ENCODE measurements at places on chromosomes 7 and 10. TPM values are rescaled to one million over a fixed set of nuclear protein-coding genes. Genes with fewer than 3 reads are reported as not detected.

The KAZALD1 gene
- 0.52 TPM for total RNA-seq

DNA sequence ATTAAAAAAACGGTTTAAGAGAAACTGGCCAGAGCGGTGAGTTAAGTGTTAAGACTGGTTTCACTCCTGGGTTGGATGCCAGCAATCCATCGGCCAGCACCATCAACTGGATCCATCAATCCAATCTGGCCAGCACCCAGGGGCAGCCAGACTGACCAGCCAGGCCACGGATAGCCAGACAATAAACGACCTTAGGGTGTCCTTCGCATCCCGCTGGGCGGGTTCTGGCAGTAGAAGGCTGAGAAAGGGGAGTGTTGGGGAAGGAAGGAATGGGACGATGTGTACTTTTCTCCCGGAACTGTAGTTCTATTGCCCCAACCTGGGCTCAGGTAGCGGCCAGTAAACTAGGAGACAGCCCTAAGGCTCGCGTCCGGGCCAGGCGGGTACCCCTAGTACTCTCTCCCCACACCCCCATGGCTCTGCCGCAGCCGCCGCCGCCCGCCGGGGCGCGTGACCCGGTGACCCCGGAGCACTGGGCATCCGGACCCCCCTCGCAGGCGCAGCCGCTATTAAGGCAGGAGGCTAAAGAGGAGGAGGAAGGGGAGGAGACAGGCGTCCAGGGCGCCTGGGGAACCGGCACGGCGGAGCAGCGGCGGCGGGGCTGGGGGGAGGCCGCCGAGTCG, at the start of gene CASD1:
TSS of gene CASD1 (plus strand) at position 546 of the 623 bp plus-strand sequence. CDS start 276 bp downstream, outside the sequence.
- DNase-seq, result peak; percentile 51

The CACNA2D1 gene
- not detected for total RNA-seq

- DNase-seq, result no peak
These were observed 1164.0 kb upstream of the CELF2 start for GRCh38 chr10:9853405-9854355.

The TMEM26 gene
- total RNA-seq, result not detected

The GLUD1 gene
- total RNA-seq, result 166 TPM

The PON3 gene
- not detected for total RNA-seq

- DNase-seq, result no peak
These were observed 50.3 kb downstream of the PALD1 start for GRCh38 chr10:70528741-70529362.

DNA sequence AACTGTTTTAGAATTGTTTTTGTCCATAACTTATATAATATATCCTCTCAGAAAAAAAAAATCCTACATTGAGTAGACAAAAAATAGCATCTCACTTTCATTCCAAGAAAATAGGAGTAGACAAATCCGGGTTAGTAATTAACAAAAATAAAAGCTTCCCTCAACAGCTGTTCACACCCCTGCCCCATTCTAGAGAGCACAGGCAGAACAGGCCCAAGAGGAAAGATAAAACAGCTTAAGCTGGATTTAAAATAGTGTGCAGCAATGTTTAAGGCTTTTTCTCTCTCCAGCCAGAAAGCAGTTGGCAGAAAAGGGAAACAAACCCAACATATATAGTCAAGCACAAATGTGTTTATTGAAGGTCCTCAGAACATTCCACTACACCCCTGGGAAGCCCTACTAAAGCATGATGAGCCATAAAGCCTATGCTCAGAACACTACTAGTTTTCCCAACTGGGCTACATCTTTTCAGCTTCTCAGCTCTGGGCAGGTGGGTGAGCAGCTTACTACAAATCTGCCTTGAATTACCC, 189.9 kb downstream of the MTERF1 start:
- DNase-seq, result no peak

The FKBP6 gene
- not detected for total RNA-seq

- DNase-seq, result no peak
These were observed 4.0 kb downstream of the SKAP2 start for GRCh38 chr7:26860361-26860760.

DNA sequence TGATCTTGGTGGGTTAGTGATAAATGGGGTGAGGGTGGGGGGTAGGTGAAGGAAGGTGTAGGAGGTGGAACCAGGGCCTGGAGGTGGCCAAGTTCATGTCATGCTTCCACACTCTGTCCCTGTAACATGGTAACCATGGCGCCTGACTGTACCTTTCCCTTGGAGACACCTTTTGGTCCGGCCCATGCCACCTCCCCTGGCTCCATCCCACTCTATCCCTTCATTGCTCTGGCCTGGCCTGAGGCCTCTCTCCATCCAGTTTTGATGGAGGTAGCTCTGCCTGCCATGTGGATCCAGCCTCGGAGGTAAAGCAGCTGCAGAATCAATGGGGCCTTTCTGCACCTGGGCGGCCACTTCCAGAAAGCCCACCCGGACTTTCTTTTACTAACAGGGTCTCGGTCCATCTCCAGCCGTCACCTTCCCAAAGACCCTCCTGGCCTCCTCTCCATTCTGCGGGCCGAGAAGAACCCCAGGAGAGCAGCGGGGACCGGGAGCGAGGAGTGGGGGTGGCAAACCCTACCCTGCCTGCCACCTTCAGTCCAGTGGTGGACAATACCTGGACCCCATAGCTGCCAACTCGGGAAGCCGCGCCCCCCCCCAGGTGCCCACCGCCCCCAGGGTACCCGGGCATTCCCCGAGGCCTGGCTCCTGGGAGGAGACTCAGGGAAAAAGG, 504 bp upstream of the TRRAP start:
- no peak for DNase-seq

The LRRN3 gene
- total RNA-seq, result 5.4 TPM

GRCh38 chr7:157460721-157461120, 123.9 kb downstream of the DNAJB6 start:
- no peak for DNase-seq

- no peak for DNase-seq
These were observed 15.5 kb downstream of the TUBGCP2 start for GRCh38 chr10:133292919-133293809.

DNA sequence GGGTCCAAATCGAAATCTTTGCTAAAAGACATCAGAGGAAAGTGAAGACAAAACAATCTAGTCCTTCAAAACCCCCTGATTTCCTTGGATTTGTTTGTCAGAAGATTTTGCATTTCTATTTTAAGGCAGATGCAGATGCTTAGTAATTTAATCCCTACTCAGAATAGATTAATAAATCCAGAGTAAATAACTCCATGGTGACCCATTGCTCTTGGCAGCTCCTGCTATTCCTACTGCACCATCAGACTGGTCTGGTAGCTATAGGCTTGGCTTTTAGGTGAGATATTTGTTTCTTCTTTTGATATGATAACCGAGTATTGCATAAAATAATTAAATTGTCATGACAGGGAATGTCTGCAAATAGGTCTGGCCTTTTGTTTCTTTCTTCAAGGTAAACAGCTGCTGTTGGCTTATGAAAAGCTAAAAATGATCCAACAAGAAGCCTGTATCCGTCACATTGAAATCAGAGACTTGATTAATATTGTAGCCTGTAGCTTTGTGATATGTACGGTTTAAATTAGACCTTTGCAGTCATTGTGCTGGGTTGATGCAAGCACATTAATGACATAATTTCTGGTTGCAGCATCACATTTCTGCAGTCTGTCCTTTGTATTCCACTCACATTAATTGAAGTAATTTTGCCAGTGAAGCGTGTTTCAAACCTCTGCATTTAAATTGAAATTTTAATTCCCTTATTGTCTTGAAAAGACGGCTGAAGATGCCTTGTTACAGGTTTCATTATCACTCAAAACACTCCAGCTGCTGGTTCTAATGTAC, 40.7 kb downstream of the EXOC4 start:
- no peak for DNase-seq

GRCh38 chr7:152074673-152075072, 49.2 kb downstream of the GALNT11 start:
- DNase-seq, result no peak

DNA sequence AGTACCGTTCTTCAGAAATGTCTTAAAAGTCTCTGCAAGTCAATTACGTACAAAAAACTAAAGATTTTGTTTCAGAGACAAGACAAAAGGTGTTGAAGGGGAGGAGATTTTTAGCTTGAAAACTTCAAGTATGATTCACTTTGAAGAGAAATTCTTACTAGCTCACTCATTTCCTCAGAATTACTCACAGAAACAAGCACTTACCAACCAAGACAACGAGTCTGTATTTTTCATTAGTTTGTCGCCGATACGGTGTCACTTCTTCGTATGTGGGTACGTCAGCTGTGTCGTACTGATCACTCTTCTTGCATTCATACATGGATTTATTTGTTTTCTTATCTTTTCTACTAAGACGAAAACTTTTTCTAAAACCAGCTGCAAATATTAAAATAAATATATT, 90.6 kb upstream of the ODAD2 start:
- peak; percentile 25 for DNase-seq

DNA sequence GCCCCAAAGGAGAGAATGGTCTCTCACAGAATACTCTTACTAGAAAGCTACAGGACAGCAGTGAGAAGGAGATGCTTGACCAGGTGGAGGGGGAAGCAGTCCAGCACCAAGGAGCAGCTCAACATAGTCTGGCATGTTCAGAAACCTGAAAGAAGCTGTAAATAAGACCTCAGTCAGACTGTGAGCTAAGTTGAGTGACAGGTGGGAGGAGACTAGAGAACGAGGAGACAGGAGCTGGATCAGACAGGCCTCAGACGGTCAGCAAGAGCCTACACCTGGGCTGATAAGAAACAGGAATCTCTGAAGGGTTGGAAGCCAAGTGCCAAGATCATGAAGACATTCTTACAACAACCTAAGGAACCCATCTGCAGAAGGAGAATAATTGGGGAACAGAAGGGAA, 54.5 kb downstream of the ELMO1 start:
- DNase-seq, result no peak

- no peak for DNase-seq
These were observed 336.7 kb upstream of the KLF6 start for GRCh38 chr10:4121502-4122380.

GRCh38 chr10:43230909-43231522, 35.8 kb downstream of the RASGEF1A start:
- DNase-seq, result no peak
